ENCODE measurements at places on chromosomes 7 and 10.

DNA sequence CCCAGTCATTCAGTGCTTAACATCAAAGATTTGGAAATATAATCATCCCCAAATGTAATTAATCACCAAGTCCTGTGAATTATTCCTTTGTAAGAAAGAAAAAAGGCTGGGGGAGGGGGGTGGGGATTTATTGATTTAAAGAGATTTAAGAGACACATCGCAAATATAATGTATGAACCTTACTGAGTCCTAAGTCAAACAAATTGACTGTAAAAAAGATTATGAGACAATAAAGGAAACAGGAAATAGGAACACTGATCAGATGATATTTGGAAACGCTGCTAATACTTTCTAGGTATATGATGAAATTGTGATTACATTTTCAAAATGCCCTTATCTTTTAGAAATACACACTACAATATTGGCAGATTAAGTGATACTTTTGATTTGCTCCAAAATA, 92.5 kb downstream of the ATE1 start:
- DNase-seq: no peak

DNA sequence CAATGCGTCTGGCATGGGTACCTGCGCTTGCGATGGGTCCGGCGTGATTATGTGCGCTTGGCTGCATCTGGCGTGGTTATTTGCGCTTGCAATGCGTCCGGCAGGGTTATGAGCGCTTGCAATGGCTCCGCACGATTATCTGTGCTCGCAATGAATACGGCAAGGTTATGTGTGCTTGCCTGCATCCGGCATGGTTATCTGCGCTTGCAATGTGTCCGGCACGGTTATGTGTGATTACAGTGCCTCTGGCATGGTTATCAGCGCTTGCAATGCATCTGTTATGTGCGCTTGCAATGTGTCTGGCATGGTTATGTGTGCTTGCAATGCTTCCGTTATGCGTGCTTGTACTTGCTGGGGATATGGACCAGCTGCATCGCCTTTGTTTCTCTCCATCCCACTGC, 37.7 kb downstream of the RBAK start:
- DNase-seq: no peak

DNA sequence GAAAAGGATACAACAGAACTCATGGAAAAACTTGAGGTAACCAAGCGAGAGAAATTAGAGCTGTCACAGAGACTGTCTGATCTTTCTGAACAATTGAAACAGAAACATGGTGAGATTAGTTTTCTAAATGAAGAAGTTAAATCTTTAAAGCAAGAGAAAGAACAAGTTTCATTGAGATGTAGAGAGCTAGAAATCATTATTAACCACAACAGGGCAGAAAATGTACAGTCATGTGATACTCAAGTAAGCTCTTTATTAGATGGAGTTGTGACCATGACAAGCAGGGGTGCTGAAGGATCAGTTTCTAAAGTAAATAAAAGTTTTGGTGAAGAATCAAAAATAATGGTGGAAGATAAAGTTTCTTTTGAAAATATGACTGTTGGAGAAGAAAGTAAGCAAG, 62.1 kb downstream of the AKAP9 start:
- DNase-seq: no peak

DNA sequence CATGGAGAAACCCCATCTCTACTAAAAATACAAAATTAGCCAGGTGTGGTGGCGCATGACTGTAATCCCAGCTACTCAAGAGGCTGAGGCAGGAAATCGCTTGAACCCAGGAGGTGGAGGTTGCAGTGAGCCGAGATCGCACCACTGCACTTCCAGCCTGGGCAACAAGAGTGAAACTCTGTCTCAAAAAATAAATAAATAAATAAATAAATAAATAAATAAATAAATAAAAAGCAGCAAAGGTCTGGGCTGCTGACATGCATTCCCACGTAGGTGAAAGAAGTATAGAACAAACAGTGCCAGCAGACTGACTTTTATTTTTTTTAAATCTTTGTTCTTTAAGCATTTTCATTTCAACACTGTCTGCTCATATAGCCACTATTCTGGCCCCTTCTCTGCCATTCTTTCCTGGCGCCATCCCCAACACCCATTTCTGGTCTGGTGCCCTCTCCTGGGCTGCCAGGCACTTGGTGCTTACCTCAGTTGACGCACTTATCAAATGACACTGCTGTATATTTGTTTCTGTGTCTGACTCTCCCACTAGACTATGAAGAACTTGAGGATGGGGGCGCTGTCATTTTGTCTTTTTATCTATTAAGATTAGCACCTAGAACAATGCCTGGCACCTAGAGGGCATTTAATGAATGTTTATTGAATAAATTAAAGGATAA, 15.6 kb downstream of the FAM107B start:
- no peak for DNase-seq

DNA sequence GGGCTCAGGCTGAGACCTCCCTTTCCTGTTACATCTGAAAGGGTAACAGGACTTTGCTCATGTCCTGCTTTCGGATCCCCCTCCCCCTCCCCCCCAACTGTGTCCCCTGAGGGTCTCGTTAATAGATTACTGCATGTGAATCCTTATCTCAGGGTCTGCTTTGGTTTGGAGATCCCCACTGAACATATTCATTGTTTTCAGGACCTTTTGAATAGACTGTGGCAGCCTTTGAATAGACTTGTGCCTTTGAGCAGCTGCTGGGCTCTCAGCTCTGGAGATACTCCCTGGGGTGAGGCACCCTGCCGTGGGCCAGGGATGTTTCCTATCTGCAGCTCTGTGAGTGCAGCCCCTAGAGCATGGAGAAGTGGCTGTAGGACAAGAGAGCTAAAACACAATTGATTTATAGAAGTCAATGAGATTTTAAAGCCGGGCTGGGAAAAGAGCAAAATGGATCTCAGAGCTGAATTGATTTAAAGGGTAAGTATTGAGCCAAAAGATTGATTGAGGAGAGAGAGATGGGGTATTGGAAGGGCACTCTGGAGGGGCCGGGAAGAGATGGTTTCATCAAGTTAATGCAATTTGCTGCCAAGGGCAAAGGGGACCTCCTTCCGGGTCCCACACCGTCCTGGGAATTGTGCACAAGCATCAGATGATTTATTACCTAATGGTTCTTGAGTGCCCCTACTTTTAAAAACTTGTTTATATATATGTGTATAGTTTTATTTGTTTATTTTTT, 9.9 kb downstream of the ARHGAP22 start:
- DNase-seq: no peak

GRCh38 chr10:52780391-52781155, 8.0 kb upstream of the MBL2 start:
- no peak for DNase-seq

GRCh38 chr7:78146546-78146945, 348.0 kb downstream of the PHTF2 start:
- no peak for DNase-seq

GRCh38 chr7:86961686-86962085, 97.8 kb downstream of the ELAPOR2 start:
- no peak for DNase-seq

Measured in CD8-positive, alpha-beta T cell (primary cell).